ENCODE measurements at places on chromosomes 11 and 22.

DNA sequence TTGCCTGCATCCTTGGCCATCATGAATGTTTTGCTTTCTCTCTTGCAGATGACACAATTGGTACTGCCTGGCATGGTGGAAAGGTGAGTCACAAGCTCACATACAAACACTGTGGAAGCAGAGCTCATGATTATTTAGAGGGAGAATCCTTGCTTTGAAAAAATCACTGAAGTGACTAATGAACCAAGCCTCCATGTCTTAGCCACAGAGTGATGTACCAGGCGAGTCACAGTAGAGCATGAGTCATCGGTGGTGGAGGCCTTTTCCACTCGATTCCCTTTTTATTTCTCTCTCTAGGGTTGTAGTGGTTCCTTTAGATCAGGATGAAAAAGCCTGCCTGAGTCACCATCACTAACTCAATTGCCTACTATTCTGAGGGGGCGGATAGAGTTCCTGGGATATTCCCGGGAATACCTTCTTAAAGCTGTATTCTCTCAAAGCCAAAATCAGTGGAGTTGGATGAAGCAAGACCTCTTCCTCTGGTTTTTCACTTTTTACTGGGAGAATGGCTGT, 49.6 kb upstream of the ALKBH3 start:
- DNase-seq = peak; percentile 23

- DNase-seq = no peak
These were observed 207.8 kb downstream of the RAB38 start for GRCh38 chr11:87967459-87967858.

GRCh38 chr22:39396797-39397195, 2.8 kb upstream of the TAB1 start:
- DNase-seq = no peak

DNA sequence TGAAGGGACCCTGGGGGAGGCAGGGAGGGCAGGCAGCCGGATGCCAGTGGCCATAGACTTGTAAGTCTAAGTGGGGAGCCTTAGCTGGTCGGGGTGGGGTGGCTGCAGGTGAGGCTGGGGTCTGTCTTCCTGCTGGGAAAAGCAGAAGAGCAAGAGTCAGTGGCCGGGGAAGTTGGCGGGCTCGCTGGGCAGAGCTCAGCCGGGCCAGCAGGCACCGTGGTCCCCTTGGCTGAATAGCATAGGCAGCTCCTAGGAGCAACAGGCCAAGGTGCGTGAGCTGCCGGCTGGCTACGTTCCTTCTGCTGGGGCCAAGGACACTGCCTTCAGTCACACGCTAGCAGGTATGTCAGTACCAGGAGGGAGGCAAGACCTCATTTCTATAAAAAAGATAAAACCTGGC, 67.8 kb upstream of the A4GALT start:
- no peak for DNase-seq

GRCh38 chr22:23419171-23419570, 160.9 kb downstream of the IGLL1 start:
- DNase-seq = no peak

DNA sequence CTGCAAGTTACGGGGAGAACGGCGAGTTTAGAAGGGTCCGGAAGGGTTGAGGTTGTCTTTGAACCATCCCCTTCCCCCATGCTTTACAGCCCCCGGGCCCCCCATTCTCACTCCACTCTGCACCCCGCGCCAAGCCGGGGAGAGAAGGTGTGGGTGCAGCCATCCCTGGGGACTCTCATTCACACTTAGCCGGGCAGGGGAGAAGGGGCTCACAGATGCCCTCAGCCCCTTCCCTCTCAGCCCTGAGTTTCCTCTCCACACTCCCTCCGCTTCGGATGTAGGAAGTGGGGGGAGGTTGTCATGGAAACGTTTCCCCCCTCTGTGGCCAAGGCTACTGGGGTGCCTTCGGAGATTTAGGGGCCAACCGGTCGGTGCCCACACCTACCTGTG, 334 bp downstream of the CADM1 start:
- DNase-seq = no peak

- no peak for DNase-seq
These were observed 39.5 kb upstream of the CHRNA10 start for GRCh38 chr11:3710485-3711259.

GRCh38 chr22:45554040-45554406, 51.3 kb downstream of the FBLN1 start:
- DNase-seq = no peak

DNA sequence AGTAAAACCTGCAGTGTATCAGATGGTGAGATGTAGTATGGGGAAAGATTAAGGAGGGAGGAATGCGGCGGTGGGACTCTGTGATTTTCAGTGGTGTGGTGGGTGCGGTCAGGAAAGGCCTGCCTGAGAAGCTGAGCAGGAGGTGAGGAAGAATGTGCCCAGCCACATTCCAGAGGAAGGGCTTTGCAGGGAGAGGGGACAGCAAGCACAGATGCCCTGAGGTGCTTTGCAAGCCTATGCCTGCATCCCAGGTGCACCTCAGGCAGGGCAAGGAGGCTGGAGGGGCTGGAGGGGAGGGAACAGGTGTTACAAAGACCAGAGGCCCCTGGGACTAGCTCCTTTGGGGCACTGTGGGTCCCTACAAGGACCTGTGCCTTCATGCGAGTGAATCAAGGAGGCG, 42.1 kb downstream of the MYO7A start:
- DNase-seq = no peak

DNA sequence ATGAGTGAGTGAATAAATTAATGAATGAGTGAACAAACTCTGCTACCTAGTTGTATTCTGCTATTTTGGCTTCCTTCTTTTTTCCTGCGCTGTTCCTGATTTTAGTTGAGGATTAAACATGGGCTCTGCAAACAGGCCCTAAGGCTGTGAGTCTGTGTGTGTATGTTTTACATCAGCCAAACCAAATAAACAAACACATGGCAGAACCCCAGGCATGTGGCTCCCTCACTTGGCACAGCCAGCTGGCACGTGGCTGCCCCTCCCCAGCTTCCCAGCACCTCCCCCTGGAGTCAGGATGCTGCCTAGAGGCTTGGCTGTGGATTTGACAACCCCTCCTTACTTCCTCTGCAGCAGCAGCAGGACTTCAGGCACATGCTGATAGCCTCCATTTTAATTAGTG, 593.2 kb downstream of the INSC start:
- DNase-seq = no peak

DNA sequence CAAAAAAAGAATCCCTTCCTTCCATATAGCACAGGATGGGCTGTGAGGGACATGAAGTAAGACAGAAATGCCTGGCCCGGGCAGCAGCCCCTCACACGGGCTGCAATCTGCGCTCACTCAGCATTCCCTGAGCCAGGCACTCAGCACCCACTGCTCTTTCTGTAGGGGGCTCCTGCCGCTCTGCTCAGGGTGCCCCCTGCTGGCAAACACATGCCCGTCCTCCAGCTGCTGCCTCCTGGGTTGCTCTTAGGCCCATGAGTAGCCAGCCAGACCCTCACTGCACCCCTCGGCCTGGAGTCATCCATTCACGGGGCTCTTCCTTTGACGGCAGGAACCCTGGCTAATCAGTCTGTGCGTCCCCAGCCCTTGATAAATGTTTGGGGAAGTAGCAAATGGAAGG, 6.9 kb downstream of the MCAT start:
- DNase-seq = peak; percentile 33

DNA sequence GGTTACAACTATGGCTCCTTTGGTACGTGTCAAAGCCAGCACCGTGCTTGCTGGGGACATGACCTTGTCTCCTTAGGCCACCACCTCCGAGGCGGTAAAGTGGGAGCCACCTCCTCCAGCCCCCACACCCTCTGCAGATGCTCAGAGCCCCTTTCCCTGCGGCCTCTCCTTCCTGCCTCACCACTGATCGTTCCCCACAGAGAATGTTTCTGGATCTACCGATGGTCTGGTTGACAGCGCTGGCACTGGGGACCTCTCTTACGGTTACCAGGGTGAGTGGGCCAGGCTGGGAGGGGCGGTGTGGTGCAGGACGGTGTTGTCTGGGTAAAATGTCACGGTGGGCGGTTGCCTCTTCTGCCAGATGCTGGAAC, 8.9 kb downstream of the SIDT2 start:
- DNase-seq = no peak

DNA sequence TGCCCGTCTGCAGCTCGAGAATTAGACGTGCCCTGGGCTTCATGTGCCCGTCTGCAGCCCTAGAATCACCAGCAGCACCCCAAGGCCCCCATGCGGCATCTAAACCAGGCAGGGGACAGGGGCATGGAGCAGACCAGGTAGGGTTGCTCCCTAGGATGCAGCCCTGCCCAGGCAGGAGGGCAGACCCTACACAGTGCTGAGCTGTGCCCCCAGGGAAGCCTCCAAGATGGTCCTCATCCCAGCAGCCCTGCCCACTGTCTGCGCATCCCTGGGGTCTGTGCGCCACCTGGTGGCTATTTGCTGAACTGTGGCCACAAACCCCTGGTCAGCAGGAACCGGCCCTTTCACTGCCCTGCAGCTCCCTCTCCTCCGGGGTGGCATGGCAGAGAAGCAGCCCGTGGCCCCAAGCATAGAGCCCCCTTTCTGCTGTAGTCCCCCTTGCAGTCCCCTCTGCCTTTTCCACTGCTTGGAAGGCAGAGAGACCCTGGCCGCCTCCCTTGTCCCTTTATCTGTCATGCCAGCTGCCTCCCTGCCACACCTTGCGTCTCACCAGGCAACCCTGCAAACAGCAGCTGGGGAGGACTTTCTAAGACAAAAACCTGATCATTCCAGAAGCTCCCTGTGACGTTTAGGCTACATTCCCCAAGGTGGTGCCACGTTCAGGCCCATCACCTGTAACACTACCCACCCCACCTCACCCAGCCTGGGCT, 86.6 kb downstream of the KCNQ1 start:
- DNase-seq = peak; percentile 58

GRCh38 chr11:61279934-61280659, 15.0 kb downstream of the VWCE start:
- DNase-seq = no peak

GRCh38 chr11:5238486-5238885, 4.2 kb upstream of the HBD start:
- no peak for DNase-seq

GRCh38 chr11:46248289-46249102, 29.0 kb upstream of the CREB3L1 start:
- no peak for DNase-seq

- DNase-seq = no peak
These were observed 290.7 kb downstream of the NTM start for GRCh38 chr11:131661132-131661531.

- DNase-seq = no peak
These were observed 110.0 kb downstream of the FBXO7 start for GRCh38 chr22:32584650-32585049.

- no peak for DNase-seq
These were observed 194.8 kb downstream of the MIAT start for GRCh38 chr22:26852176-26852575.

DNA sequence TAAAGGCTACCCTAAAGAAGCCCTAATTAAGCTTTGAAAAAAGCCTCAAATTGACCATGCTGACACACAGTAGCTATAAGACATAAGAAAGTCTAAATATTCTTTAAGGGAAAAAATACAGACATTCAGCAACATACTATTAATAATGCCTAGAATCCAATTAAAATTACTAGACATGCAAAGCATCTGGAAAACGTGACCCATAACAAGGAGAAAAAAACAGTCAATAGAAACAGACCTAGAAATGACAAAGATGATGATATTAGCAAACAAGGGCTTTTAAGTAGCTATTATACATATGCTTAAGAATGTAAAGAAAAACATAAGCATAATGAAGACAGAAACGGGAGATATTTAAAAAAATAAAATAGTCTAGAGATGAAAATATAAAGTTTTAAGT, 63.7 kb upstream of the MYOD1 start:
- DNase-seq = no peak

DNA sequence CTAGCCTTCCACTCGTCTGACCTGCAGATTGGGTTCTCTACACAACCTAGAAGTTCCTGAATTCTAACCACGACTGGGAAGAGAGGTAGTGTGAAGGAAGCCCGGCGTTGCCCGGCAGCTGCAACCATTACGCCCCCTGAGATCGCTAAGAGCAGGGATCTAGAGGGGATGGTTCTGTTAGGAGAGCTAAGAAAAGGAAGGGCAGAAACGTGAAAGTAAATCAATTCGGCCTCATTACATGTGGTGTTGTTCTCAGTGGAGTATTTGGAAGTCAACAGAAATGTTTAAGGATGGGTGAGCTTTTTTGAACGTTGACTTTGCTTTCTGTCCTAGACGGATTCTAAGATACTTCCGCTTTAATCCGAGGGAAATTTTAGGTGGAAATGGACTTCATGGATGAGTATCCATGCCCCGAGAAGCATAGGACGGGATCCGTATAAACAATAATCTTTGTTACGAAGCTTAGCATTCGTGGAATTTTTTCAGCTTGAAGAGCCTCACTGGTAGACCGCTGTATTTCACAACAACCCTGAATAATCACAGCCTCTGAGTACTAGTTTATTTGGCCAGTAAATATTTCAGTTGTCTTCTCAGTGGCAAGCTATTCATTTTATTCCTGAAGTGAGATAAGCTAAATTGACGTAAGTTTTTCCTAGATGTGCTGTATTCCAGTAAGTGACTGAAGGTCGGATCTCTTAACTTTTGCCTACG, 629 bp downstream of the ATP5MG start:
- DNase-seq = no peak

GRCh38 chr22:32723643-32724042, 77.9 kb upstream of the TIMP3 start:
- no peak for DNase-seq

Measured in stimulated activated CD4-positive, alpha-beta T cell treated with anti-CD3 and anti-CD28 coated beads, Interleukin-1b, Interleukin-23, amount 100 ng/mL, for 4 hours (primary cell).